Right atrium auricular region (tissue), 2 donors: ENCODE measurements at places on chromosomes 16 and 17.

GRCh38 chr16:8816967-8817655, 19.5 kb downstream of the PMM2 start:
- no peak for DNase-seq

DNA sequence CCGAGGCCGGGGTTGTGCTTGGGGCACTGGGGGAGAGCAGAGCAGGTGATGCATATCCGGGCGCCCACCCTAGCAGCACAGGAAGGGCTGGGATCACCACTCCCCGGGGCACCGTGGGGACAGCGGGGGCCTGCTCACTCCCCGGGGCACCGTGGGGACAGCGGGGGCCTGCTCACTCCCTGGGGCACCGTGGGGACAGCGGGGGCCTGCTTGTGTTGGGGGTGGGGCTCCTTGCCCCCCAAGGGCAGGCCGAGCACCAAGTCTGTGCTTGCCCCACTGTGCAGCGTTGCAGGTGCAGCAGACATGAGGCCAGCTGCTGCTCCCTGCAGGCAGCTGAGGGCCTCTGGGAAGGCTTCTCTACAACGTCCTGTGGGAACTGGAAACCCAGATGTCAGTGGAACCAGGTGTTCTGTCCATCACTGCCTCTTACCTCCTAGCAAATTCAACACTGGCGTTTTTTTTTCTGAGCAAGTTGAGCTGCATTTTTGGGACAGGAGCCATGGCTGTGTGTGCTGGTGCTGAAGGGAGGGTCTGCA, 25.0 kb upstream of the ZNF750 start:
- DNase-seq: no peak

DNA sequence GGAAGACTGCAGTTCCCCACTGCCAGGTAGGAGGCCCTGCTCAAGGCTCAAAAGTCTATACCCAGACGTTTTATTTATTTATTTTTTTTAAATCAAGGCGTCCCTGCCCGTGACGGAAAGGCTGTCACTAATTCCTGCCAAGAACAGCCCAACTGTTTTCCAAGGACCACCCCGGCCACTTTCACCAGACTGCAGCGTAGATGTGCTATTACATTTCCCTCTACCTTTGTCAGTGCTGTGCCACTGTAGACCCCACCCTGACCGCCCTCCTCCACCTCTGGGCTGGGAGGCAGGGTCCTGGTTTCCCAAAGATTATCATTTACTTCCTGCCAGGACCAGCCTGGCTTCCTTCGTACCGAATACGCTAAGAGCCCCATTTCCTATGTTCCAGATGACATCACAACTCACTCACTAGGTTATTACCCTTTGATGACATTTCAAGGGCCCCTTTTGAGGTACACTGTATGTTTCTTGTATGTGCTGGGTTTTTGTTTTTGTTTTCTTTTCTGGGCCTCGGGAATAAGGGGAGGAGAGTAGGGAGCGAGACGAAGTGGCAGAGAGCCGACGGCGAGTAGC, 6.3 kb upstream of the RNF227 start:
- DNase-seq: no peak

DNA sequence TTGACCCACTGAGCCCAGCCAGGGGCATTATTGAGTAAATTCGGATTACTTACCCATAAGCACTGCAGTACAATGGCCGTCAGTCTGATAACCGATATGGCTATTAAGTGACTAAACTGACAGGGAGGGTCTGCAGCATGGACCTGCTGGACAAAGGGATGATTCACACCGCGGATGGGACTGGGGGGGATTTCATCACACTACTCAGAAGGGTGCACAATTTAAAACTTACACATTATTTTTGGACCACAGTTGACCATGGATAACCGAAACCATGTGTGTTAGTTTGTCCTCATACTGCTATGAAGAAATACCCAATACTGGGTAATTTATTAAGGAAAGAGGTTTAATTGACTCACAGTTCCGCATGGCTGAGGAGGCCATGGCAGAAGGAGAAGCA, 106.5 kb downstream of the ABCC6 start:
- no peak for DNase-seq

DNA sequence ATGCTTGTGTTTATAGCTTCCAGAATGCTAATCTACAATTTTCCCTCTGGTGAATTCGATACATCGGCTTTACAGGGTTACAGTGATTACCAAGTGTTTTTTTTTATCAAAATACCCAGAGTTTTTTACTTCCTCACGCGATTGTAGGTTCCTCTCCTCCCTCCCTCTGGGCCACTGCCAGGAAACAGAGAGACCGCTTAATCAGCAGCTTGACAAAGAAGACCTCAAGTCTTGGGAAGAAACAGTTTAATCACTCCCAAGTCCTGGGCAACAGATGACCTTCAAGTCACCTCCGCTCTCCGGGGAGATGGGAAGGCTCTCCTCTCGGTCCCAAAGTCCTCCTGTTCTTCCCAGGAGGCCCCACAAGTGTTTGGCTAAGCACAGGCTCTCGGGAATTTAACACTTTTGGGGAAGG, 23.5 kb downstream of the SMTNL2 start:
- DNase-seq: peak; percentile 86

DNA sequence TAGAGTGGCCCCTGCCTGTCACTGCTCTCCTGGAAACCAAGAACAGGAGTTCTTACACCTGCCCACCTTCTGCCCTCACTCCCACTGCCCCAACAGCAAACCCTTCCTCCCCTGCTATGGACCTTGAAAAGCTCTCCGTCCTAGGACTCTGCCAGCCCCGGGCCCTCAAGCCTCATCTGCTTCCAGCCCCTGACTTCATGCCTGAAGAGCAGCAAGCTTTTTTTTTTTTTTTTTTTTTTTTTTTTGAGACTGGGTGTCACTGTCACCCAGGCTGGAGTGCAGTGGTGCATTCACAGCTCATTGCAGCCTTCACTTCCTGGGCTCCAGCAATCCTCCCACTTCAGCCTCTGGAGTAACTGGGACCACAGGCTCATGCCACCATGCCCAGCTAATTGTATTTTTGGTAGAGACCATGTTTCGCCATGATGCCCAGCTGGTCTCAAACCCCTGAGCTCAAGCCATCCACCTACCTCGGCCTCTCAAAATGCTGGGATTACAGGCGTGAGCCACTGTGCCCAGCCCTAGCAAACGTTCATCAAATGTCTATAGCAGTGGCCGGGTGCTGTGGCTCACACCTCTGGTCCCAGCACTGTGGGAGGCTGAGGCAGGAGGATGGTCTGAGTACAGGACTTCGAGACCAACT, 16.9 kb downstream of the CARHSP1 start:
- DNase-seq: no peak

GRCh38 chr16:51535591-51535990, 384.5 kb upstream of the SALL1 start:
- no peak for DNase-seq

GRCh38 chr16:85210423-85211169, 98.3 kb upstream of the CIBAR2 start:
- no peak for DNase-seq

- DNase-seq: no peak
These were observed 127.3 kb downstream of the MGAT5B start for GRCh38 chr17:76995387-76996105.

DNA sequence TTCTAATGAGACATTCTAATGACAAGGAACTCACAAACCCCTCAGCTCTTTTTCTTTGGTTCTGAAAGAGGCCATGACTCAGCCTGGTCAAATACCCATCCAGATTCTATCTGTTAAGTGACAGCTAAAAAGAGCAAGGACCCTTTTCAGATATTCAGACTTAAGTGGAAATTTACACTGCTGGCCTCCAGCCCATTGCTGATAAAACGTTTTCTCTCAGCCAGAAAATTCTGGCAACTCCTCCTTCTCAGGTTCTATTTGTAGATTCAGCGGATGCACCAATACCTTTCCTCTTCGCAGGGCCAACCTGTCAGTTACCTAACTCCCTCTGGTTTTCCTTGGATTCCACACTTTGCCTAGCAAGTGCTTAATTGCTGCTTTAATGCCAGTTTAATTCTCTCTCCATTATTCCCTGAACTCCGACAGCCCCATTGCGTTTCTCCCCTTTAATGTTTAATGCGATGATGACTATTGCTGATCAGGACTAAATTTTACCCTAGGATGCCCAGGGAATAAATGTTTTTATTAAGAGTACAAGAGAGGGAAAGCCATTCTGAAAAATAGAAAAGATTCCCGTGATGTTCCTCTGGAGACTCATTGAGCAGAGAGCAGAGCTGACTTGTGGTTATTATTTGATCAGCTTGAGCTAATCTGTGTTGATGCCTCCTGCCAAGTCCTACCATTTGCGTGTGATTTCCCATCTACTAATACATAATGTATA, 35.9 kb upstream of the TOM1L1 start:
- no peak for DNase-seq

DNA sequence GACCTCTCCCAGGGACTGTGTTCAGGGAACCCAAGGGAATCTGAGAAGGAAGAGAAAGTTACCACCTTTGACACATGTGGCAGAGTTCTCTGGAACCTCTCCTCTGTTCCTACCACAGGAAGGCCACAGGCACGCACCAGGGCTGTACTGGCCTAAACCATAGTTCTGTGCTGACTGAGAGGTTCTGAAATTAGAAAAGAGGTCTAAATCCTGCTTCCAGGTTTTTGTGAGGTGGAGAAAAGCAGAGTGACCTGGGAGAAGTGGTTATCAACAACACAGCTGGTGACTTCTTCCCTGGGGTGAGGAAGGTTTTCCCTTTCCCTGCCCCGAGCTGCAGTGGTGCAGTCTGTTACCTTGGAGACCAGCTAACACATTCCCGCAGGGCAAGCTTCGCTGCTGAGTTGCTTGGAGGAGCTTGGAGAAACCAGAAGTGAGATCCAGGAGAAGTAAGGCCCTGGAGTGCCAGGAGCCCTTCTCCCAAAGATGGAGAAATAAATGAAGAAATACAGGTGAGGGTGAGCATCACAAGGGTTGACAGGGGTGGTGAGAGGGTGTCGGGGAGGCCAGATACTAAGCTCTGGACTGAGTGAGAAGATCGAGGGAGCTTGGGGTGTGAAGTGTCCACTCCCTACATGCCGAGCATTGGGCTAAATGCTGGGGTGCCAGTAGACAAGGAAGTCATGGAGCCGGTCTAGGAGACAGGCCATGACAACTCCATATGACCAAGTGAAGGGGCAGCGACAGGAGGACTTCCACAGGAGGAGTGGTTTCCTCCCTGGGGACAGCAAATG, at the start of gene VWA3A:
VWA3A (plus strand) TSS at position 399 of the 791 bp plus-strand sequence; CDS start at position 496, 97 bp downstream.
- no peak for DNase-seq

GRCh38 chr17:72952220-72952619, 140.3 kb downstream of the SLC39A11 start:
- no peak for DNase-seq
